ENCODE measurements at places on chromosomes 3 and 15. TPM values are rescaled to one million over a fixed set of nuclear protein-coding genes. Genes with fewer than 3 reads are reported as not detected.

DNA sequence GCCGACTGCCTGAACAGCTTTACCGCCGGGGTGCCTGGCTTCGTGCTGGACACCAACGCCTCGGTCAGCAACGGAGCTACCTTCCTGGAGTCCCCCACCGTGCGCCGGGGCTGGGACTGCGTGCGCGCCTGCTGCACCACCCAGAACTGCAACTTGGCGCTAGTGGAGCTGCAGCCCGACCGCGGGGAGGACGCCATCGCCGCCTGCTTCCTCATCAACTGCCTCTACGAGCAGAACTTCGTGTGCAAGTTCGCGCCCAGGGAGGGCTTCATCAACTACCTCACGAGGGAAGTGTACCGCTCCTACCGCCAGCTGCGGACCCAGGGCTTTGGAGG is 815 bp downstream of the SPINT1 start:
- H3K27ac ChIP-seq: peak overlapping the region; percentile 94
- H3K27me3 ChIP-seq: peaks cover 9% of the 10 kb centered on the region
- DNase-seq: peak; percentile 39
- H3K4me3 ChIP-seq: peak overlapping the region; percentile 69

- H3K36me3 ChIP-seq: no peaks in the 10 kb centered on the region
- H3K4me1 ChIP-seq: peaks cover 3% of the 10 kb centered on the region
- DNase-seq: no peak
These were observed 11.5 kb upstream of the LMCD1 start for GRCh38 chr3:8490079-8490552.

GRCh38 chr15:48603123-48603500 is 42.4 kb downstream of the FBN1 start:
- no peak for DNase-seq
- H3K27ac ChIP-seq: no peak overlapping the region
- H3K4me3 ChIP-seq: no peak overlapping the region
- no peaks in the 10 kb centered on the region for H3K36me3 ChIP-seq

DNA sequence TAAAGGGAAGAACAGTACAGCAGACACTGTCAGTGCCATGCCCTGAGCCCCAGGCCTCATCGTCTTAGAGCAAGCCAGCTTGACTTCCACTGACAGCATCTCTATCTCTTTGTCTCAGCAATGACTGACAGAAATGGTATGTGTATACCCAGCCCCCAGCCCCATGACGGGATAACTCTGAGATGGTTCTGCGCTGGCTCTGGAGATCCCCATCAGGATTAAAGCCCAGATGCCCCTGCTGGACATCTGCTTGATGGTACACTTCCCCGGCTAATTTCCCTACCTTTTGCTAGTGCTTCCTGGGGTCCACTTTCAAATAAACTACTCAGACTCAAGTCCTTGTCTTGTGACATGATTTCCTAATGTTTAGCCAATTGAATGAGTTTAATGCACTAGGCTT is 7.6 kb downstream of the NMNAT3 start:
- no peaks in the 10 kb centered on the region for H3K27me3 ChIP-seq
- DNase-seq: no peak
- H3K4me3 ChIP-seq: no peak overlapping the region
- H3K4me1 ChIP-seq: no peaks in the 10 kb centered on the region
- no peaks in the 10 kb centered on the region for H3K36me3 ChIP-seq

GRCh38 chr15:100180921-100181320 is 160.9 kb downstream of the ADAMTS17 start:
- H3K27ac ChIP-seq: no peak overlapping the region
- no peaks in the 10 kb centered on the region for H3K4me1 ChIP-seq
- no peak for DNase-seq
- no peaks in the 10 kb centered on the region for H3K36me3 ChIP-seq
- no peak overlapping the region for H3K4me3 ChIP-seq

DNA sequence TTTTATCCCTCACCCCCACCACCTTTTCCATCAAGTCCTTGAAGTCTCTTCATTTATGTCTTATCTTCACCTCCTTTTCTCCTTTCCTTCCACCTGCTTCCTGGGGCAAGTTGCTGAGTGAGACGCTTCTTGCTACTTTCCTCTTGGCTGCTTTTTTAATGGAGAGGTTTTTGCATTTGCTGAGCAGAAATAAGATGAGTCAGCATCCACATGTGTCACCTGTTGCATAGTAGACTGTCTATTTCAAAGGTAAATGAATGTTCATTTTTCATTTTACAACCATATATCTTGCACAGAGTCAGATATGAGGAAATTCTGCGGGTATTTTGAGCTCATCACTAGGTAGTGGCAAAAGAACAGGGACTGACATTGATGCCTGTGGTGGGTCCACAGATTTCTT is 18.6 kb downstream of the C3orf52 start:
- H3K36me3 ChIP-seq: no peaks in the 10 kb centered on the region
- DNase-seq: no peak
- H3K27ac ChIP-seq: no peak overlapping the region
- peaks cover 3% of the 10 kb centered on the region for H3K4me1 ChIP-seq
- H3K27me3 ChIP-seq: no peaks in the 10 kb centered on the region
- H3K4me3 ChIP-seq: no peak overlapping the region

- no peak overlapping the region for H3K27ac ChIP-seq
- no peaks in the 10 kb centered on the region for H3K27me3 ChIP-seq
- no peak for DNase-seq
These were observed 4.4 kb downstream of the WDR73 start for GRCh38 chr15:84649706-84650105.

- peak overlapping the region; percentile 99 for H3K27ac ChIP-seq
- peak; percentile 54 for DNase-seq
- no peaks in the 10 kb centered on the region for H3K27me3 ChIP-seq
- peaks cover 14% of the 10 kb centered on the region for H3K4me1 ChIP-seq
These were observed 790 bp downstream of the RAB5A start for GRCh38 chr3:19947549-19948225.

DNA sequence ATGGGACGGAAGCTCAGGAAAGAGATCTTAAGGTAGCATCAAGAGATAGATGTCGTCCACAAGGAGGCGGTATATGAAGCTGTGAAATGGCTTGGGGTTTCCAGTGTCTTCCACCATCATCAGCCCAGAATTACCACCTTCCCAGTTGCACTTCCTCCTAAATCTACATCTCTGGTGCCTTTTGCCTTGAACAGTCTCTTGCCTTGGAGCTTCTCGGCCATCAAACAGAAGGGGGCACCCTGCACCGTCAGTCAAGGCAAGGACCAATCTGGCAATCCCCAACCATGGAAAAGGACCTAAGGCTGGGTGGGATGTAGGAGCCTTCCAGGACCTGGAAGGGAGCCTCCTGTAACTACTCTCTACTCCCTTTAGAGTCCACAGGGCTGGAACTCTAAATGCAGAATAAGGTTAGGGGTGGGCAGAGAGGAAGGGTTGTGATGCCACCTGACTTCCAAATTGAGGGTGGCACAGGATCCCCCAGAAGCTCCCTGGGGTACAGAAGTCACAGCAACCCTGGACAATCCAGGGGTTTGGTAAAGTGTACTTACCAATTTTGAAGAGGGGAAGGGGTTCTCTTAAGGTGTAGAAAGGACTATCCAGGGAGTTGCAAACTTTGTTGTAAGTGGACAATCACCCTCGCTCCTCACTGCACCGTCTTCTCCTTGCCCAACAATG is 1.0 kb upstream of the RYR3 start:
- H3K36me3 ChIP-seq: no peaks in the 10 kb centered on the region
- H3K4me3 ChIP-seq: no peak overlapping the region
- no peak overlapping the region for H3K27ac ChIP-seq
- peaks cover 45% of the 10 kb centered on the region for H3K27me3 ChIP-seq

DNA sequence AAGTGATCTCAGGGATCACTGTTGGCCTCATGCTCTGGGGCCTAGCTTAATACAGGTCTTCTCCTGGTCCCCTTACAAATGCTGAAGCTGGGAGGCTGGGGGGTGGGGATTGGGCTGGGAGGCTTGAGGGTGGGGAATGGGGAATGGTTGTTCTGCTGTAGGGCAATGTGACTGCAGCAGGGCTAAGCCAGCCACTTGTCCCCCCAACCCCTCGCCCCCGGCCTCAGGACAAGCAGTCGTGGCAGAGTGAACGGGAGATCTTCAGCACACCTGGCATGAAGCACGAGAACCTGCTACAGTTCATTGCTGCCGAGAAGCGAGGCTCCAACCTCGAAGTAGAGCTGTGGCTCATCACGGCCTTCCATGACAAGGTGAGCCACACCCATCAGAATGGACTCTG is 17.2 kb upstream of the EXOG start:
- DNase-seq: no peak
- H3K27ac ChIP-seq: no peak overlapping the region
- no peaks in the 10 kb centered on the region for H3K27me3 ChIP-seq
- no peaks in the 10 kb centered on the region for H3K4me1 ChIP-seq

DNA sequence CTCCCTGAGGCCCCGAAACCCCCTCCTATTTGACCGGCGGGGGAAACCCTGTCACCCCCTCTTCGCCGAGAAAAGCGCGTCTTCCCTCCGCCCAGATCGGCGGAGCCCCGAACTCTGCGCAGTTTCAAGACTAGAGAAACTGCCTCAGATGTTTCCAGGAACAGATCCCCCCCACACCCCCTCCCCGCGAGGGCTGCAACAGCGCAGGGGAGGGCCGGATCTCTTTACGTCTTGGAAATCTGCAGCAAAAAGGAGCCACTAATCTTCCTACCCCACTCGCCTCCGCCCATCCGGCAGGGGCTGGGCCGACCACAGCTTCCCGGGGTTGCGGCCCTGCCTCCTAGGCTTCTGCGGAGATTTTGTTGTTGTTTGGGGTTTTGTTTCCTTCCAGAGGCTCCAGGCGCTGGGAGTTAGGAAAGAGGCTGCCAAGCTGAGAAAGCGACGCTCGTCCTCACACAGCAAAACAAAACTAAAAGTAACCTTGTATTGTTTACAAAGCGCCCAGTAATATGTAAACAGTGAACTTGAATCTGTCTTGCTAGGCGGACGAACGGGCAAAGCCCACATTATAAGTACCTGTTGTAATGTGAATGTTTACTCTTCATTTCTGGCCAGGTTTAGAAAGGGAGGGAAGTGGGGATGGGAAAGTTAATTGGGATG is 2.2 kb downstream of the FOXB1 start:
- peak overlapping the region; percentile 5 for H3K4me3 ChIP-seq
- peaks cover 100% of the 10 kb centered on the region for H3K27me3 ChIP-seq
- H3K4me1 ChIP-seq: peaks cover 36% of the 10 kb centered on the region
- no peak overlapping the region for H3K27ac ChIP-seq
- no peaks in the 10 kb centered on the region for H3K36me3 ChIP-seq
- peak; percentile 35 for DNase-seq

DNA sequence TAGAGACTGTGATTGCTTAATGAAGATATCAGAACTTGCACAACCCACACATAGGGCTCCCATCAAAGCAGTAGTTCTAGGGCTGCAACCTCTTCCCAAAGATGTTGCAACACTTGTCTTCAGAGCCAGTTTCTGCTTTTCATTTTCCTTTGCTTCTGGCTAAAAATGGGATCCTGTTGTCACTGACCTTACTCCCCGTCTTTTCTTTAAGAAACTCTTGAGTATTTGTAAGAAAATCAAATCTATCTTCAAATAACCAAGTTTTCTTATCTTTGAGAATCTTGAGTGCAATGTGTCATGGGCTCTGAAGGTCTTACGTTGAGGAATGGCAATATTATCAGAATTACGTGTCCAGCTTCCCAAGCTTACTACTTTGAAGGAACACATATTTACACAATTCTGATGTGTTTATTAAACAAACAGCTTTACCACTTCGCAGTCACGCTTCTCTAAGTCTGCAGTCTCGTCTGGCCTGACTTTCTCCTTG is 24.1 kb downstream of the CACNA1D start:
- no peak overlapping the region for H3K4me3 ChIP-seq
- no peak overlapping the region for H3K27ac ChIP-seq
- H3K27me3 ChIP-seq: no peaks in the 10 kb centered on the region
- H3K36me3 ChIP-seq: no peaks in the 10 kb centered on the region

DNA sequence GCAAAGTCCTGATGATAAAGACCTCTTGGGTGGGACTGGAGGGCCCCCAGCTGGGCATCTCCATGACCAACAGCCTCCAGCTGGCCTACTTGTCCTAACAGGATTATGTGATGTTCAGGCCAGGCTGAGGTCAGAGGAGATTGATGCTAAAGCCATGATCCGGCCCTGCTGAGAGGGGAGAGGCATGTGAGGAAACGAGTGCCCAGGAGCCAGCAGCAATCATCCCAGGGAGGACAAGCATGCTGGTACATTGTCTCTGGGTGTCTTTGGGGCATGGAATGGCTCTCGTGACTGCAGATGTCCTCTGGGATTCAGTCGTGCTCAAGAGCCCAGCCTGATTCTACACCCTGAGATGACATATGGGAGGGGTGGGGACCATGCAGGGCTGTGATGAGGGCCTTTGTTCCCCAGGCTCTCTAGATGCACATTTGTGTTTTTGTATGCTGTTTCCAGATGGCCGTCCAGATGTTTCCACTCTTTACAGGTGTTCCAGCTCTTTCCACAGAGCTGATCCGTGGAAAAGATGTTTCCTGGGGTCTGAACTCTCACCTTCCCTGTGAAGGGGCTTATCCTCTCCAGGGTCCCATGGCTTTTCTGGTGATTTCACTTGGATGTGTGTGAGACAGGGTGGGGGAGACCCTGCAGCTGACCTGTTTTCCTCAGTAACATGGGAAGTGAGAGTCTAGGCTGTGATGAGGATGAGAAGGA is 20.2 kb downstream of the SLC24A1 start:
- DNase-seq: no peak
- no peaks in the 10 kb centered on the region for H3K27me3 ChIP-seq
- no peak overlapping the region for H3K27ac ChIP-seq
- no peaks in the 10 kb centered on the region for H3K36me3 ChIP-seq
- H3K4me3 ChIP-seq: no peak overlapping the region
- H3K4me1 ChIP-seq: peaks cover 4% of the 10 kb centered on the region

DNA sequence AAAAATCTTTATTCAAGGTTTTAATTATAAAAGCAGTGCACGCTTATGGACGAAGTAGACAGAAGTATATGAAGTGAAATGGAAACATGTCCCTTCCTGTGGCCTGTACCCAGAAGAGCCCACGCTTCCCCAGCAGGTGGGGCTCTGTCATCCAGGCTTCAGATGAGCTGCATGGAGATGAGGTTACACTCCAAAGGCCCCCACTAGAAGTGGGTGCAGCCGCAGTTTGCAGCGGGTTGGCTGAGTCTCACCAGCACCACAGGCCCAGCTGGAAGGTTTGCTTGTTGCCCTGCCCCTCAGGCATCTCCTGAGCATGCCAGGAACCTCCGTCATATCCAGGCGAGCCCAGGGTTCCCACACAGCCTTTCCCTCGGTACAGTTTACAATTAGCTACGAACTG is 33.1 kb downstream of the PRR20G start:
- no peaks in the 10 kb centered on the region for H3K4me1 ChIP-seq
- no peak for DNase-seq
- no peak overlapping the region for H3K27ac ChIP-seq
- H3K36me3 ChIP-seq: no peaks in the 10 kb centered on the region
- no peaks in the 10 kb centered on the region for H3K27me3 ChIP-seq
- H3K4me3 ChIP-seq: no peak overlapping the region

- H3K27ac ChIP-seq: peak overlapping the region; percentile 53
- no peak for DNase-seq
- H3K4me1 ChIP-seq: no peaks in the 10 kb centered on the region
These were observed 3.7 kb upstream of the CCR2 start for GRCh38 chr3:46350262-46350565.

CHRNA7 gene
- total RNA-seq: 0.20 TPM

RBM6 gene
- 137 TPM for total RNA-seq

TEX55 gene
- not detected for total RNA-seq

GNAT1 gene
- total RNA-seq: not detected

C3orf70 gene
- 13.9 TPM for total RNA-seq

All from transverse colon (tissue), 4 donors.